Head of caudate nucleus (tissue), 42 donors: ENCODE measurements at places on chromosomes 1 and 21.

GRCh38 chr21:21122680-21123079, 124.5 kb downstream of the NCAM2 start:
- DNase-seq = no peak

DNA sequence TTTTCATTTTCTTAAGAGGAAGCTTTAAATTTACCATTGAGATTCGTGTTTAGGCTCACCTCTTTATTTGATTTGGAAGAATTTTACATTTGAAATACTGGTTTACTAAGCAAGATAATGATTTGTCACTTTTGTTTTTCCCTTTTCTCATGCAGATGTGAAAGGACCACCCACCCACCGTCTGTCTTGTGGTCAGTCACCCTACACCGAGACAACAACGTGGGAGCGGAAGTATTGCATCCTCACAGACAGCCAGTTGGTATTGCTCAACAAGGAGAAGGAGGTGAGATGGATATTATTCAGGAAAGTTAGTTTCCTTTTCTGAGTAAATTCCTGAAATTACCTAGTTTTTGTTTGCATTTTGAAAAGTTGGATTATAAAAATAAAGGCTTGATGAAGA, 189.5 kb downstream of the RASAL2 start:
- DNase-seq = no peak

DNA sequence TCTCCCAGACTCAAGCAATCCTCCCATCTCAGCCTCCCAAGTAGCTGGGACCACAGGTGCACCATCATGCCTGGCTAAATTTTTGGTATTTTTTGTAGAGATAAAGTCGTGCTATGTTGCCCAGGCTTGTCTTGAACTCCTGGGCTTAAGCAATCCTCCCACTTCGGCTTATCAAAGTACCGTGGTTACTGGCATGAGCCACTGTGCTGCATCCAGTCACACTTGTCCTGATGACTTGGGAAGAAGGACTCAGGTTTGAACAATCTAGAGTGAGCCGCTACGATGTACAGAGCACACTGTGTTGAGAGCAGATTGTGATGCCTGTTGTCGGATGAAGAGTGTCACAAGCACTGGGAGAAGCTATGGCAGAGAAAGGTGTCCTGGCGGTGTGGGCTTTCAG, 27.2 kb downstream of the RNF187 start:
- no peak for DNase-seq

DNA sequence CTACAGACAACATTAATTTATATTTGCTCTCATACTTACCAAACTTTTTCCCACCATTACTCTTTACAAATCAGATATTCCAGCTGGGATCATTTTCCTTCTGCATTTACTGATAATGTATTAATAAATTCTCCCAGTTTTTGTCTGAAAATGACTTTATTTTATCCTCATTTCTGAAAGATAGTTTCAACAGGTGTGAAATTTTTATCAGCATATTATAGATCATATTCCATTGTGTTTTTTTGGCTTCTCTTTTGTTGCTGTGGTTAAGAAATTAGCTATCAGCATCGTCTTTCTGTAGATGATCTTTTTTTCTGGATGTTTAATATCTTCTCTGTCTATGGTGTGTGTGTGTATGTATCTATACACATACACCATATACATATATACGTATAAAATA, 2.7 kb downstream of the CFAP57 start:
- DNase-seq = no peak

DNA sequence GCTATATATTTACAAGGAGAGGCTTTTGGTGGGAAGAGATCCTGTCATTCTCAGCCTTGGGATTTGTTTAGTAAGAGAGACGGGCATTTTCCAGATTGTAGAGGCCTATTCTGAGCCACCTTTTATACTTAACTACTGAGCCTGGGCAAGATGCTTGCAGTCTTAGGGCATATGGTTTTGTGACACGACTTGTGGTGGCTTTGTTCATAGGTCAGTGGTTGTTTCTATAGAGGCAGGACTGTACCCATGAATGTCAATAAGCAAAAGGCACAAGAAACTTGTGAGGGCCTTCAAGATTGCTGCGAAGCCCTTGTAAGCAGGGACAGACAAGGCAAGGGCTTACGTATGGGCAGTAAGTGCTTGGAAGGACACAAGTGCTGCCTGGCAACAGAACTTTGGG, 3.4 kb upstream of the FCRL3 start:
- no peak for DNase-seq
